ENCODE measurements at places on chromosomes 2 and 18. TPM values are rescaled to one million over a fixed set of nuclear protein-coding genes. Genes with fewer than 3 reads are reported as not detected.

DNA sequence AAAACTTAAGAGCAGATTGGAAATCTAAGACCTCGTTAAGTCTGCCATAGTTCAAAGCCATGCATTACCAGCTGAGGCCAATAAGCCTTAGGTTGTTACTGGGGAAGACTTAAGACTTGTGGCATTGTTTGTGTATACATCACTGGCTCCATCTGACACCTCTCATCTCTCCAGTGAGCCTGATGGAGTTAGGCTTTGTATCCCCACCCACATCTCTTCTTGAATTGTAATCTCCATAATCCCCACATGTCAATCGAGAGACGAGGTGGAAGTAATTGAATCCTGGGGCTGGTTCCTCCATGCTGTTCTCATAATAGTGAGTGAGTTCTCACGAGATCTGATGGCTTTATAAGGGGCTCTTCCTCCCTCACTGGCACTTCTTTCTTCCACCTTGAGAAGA, 404.6 kb downstream of the ARHGAP15 start:
- no peak for DNase-seq
- H3K27me3 ChIP-seq = no peaks in the 10 kb centered on the region
- H3K36me3 ChIP-seq = peaks cover 58% of the 10 kb centered on the region
- no peak overlapping the region for H3K4me3 ChIP-seq
- peaks cover 9% of the 10 kb centered on the region for H3K4me1 ChIP-seq

DNA sequence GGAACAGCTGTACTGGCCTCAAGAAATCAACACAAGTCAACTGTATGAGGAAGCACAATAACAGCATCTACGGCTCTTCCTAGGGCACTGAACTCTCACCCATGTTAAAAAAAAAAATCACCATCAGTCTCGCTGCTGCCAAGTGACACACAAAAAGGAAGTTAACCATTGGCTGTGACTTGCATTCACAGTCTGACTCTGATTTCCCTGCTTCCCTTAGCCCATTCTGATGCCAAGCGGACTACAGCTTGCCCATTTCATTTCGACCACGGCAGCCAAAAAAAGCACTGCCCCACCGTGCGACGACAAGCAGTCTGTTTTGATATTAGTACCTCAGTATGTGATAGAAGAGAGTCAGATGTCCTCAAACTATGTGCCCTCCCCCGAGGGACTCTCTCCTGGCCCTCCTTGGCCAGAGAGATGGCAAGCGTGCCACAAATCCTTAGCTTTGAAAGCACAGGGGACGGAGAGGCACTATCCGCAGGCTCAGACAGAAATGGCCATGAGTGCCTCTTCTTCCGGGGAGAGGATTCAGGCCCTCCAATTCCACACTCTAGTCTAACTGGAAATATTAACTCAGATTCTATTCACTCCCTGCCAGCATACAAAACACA, 250.0 kb downstream of the TCF4 start:
- H3K4me3 ChIP-seq = no peak overlapping the region
- DNase-seq = no peak

The POLR1A gene
- 25.3 TPM for total RNA-seq

GRCh38 chr2:60708630-60709320, 47.3 kb upstream of the PAPOLG start:
- no peaks in the 10 kb centered on the region for H3K4me1 ChIP-seq
- H3K4me3 ChIP-seq = no peak overlapping the region
- DNase-seq = no peak
- H3K36me3 ChIP-seq = no peaks in the 10 kb centered on the region
- no peaks in the 10 kb centered on the region for H3K27me3 ChIP-seq

DNA sequence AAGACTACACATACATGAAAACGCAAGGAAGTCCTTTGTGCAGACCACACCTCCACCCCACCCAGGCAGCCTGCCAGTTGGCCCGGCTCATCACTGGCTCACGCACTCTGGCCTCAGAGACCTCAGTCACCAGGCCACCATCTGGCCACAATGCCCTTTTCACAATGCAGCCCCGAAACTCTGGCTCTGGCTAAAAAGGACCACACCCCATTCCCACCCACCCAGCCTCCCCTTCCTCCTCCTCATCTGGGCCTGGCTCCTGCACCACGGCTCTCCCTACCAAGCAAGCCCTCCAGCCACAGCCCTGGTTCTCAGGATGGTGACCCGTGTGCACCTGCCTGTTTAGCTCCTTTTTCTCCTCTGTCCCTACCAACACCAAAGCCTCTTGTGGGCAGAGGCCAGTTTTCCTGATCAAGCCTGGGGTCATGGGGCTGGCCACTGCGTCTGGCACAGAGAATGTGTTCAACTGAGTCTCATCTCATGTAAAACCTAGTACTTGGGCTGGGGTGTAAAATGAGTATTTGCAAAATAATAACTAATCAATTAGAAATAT, 7.4 kb downstream of the HDAC4 start:
- H3K4me1 ChIP-seq = peaks cover 34% of the 10 kb centered on the region
- H3K36me3 ChIP-seq = peaks cover 11% of the 10 kb centered on the region
- no peaks in the 10 kb centered on the region for H3K27me3 ChIP-seq

DNA sequence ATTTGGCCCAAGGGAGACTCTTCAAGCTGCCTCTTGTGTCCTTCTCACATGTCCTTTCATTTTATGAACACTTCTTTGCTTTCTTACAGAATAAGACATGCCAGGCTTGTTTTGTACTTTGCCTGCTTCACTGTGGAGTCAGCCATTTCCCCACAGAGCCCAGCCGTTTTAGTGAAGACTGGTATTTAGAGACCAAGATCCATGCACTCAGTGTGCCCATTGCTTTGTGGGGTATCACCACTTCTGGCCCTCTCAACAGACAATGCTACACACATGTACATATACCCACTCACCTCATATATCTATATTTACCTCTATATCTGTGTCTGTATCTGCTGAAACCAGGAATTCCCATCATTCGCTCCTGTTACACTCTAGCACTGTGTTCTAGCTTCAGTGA, 74.1 kb downstream of the FARP2 start:
- no peak overlapping the region for H3K4me3 ChIP-seq
- peaks cover 26% of the 10 kb centered on the region for H3K36me3 ChIP-seq
- H3K27me3 ChIP-seq = no peaks in the 10 kb centered on the region
- H3K27ac ChIP-seq = no peak overlapping the region

DNA sequence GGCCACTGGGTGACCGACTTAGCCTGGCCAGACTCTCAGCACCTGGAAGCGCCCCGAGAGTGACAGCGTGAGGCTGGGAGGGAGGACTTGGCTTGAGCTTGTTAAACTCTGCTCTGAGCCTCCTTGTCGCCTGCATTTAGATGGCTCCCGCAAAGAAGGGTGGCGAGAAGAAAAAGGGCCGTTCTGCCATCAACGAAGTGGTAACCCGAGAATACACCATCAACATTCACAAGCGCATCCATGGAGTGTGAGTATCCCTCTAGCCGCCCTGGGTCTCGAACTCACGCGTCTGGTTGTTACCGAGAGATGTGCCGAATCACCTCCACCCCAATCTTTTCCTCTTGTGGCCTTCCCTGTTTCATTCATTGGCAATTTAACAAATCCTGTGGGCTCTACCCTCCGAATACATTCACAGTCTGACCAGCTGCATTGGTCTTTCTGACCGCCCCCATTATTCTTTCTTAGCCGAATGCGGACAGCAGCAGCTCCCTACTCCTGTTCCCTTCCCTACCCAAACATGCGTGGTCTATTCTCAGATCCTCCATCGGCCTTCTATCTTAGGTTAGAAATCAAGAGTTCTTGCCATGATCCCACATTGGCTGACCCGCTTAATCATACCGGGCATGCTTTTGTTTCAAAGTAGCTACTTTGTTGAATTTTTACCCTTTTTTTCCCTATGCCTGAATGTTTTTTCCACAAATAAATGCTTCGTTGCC, 631 bp downstream of the RPL31 start:
- H3K36me3 ChIP-seq = peaks cover 49% of the 10 kb centered on the region
- peak overlapping the region; percentile 99 for H3K4me3 ChIP-seq
- peaks cover 49% of the 10 kb centered on the region for H3K4me1 ChIP-seq
- peak overlapping the region; percentile 94 for H3K27ac ChIP-seq
- H3K27me3 ChIP-seq = no peaks in the 10 kb centered on the region

DNA sequence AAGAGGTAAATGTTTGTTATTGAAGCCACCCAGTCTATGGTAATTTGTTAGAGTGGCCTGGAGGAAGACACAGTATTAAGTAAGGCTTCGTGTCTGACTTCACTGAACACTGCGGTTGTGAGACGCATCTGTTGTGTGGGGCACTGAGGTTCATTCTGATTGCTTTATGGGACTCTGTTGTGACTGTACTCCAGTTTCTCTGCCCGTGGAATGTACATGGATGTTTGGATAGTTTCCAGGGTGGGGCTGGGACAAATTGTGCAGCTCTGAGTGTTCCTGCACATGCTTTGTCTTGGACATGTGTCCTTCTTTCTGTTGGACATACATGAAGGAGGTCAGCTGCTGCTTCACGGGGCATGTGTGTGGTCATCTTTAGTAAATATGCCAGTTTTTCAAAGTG, 58.6 kb downstream of the ODC1 start:
- no peaks in the 10 kb centered on the region for H3K36me3 ChIP-seq
- H3K4me3 ChIP-seq = no peak overlapping the region
- no peak for DNase-seq
- H3K4me1 ChIP-seq = peaks cover 68% of the 10 kb centered on the region

The HES6 gene
- total RNA-seq = 3.1 TPM

DNA sequence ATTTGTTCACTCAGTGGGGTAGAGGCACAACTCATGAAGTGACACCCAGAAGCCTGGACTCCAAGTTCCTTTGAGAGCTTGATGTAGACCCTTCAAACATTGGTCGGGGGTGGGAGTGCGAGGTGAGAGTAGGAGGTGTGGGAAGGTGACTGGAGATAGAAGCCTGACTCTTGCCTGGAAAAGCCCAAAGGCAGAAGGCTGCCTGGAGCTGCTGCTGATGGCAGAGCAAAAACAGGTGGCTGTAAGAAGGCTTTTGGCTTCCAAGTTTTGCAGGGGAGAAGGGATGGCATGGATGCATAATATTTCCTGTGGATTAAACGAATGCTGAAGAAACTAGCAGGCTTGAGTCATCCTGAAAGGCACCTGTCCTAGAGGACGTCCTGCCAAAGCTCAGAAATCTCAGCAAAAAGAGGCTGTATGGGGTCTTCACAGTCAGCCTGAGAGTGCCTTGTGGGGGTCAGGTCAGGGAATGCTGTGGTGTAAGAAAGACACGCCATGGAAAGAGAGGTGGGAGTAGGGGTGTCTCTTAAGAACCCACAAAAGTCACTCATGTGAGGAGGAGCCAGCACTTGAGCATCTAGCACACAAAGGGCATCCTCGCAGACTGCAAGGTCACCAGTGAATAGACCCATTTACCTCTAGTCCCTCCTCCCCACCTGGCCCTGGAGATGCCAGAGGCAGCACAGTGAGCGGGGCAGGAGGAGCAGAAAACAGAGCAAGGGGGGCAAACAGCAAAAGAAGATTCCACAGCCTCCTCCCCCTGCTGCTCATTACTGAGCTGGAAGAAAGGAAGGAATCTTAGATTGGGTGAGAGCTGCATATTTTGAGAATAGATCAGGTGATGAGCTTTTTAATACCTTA, 37.5 kb downstream of the FASTKD2 start:
- no peak overlapping the region for H3K27ac ChIP-seq
- H3K36me3 ChIP-seq = no peaks in the 10 kb centered on the region
- H3K4me3 ChIP-seq = no peak overlapping the region
- no peak for DNase-seq

The PPP1R1C gene
- not detected for total RNA-seq

GRCh38 chr18:79425569-79425886, 29.8 kb downstream of the NFATC1 start:
- H3K27ac ChIP-seq = no peak overlapping the region
- H3K4me1 ChIP-seq = peaks cover 34% of the 10 kb centered on the region
- H3K27me3 ChIP-seq = no peaks in the 10 kb centered on the region
- H3K36me3 ChIP-seq = peaks cover 28% of the 10 kb centered on the region

DNA sequence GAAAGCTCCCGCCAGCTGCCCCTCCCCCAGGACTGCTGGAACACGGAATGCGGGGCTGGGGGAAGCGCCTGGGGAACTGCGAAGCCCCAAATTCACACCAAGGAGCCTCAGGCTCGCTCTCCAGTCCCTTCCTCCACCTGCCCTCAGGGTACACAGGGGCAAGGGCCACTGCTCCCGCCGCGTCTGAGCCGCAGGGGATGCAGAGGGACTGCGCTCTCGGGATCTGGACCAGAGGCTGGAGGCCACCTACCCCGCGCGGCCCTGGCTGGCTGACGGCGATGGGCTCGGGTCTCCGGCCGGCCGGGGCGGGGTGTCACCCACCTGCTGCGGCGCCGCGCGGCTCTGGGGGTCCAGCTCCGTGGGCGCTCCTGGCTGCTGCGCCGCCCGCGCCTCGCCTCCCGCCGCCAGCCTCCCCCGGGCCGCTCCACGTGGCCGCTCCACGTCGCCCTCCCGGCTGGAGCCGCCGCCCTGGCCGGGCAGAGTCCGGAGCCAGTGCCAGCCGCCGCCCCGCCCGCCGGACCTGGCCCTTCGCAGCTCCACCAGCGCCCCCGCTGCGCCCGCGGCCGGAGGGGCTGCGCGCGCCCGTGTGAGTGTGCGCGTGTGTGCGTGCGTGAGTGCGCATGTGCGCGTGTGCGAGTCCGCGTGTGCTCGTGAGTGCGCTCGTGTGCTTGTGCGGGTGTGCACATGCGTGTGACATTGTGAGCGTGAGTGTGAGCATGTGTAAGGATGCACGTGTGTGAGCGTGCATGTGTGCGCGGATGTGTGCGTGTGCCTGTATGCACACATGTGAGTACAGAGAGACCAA, at the start of gene CGREF1:
Gene CGREF1, minus strand, starts transcription at position 604 of the 805 bp plus-strand sequence. CDS start 14,762 bp downstream, outside the sequence.
- H3K4me3 ChIP-seq = peak within 1 kb of the TSS; percentile 71
- H3K36me3 ChIP-seq = peaks cover 3% of the 10 kb centered on the region
- H3K27me3 ChIP-seq = peaks cover 22% of the 10 kb centered on the region
- H3K4me1 ChIP-seq = peaks cover 15% of the 10 kb centered on the region

GRCh38 chr2:173550143-173550542, 195.5 kb downstream of the CDCA7 start:
- H3K4me3 ChIP-seq = no peak overlapping the region
- peaks cover 19% of the 10 kb centered on the region for H3K27me3 ChIP-seq
- H3K27ac ChIP-seq = no peak overlapping the region
- H3K36me3 ChIP-seq = no peaks in the 10 kb centered on the region
- H3K4me1 ChIP-seq = no peaks in the 10 kb centered on the region
- DNase-seq = no peak

The WDR7 gene
- 19.5 TPM for total RNA-seq

DNA sequence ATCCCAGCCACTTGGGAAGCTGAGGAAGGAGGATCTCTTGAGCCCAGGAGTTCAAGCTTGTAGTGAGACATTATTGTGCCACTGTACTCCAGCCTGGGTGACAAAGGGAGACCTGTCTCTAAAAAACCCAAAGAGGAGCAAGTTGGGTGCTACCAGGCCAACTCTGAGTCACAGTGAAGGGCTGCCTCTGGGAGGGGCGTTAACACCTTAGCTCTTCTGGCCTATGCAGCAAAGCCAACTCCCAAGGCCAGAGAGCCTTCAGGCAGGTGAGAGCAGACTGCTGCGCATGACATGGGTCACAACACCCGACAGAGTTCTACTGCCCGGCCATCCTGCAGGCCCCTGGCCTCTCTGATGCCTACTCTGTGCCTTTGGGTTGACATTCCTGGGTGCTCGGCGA, 32.6 kb upstream of the ATG16L1 start:
- H3K36me3 ChIP-seq = no peaks in the 10 kb centered on the region
- H3K27ac ChIP-seq = no peak overlapping the region
- no peaks in the 10 kb centered on the region for H3K27me3 ChIP-seq
- DNase-seq = no peak
- H3K4me3 ChIP-seq = no peak overlapping the region

- H3K27ac ChIP-seq = no peak overlapping the region
- H3K4me1 ChIP-seq = peaks cover 43% of the 10 kb centered on the region
- H3K36me3 ChIP-seq = peaks cover 7% of the 10 kb centered on the region
- DNase-seq = no peak
Measured at GRCh38 chr2:128312411-128312810, 6.3 kb downstream of the HS6ST1 start.

The KCNG2 gene
- total RNA-seq = not detected

- peak; percentile 20 for DNase-seq
- peaks cover 10% of the 10 kb centered on the region for H3K36me3 ChIP-seq
- peak overlapping the region; percentile 79 for H3K4me3 ChIP-seq
Measured at GRCh38 chr18:35581898-35582641, 530 bp downstream of the GALNT1 start.
